ENCODE measurements at places on chromosomes 12 and 14.

- DNase-seq, result no peak
These were observed 23.6 kb downstream of the KRT80 start for GRCh38 chr12:52168019-52168717.

DNA sequence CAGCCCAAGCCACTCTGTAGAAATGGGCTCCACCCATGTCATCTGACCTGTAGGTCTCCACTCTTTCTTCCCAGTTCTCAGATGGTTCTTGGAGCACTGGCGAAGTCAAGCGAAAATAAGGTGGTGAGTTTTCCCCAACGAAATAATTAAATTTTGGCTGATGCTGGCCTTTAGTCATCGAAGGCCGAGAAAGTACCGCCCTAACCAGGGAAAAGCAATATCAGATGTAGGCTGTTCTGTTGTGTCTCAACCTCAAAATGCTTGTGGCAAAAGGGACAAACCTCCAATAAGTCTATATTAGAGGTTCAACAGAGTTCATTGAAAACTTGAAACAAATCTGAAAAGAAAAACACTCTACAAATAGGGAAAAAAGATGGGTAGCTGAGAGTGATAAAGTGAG is 48.6 kb upstream of the BCAT1 start:
- DNase-seq, result no peak

- no peak for DNase-seq
These were observed 2.9 kb downstream of the BEGAIN start for GRCh38 chr14:100584056-100585031.

GRCh38 chr14:102994689-102995088 is 62.7 kb downstream of the CDC42BPB start:
- no peak for DNase-seq

GRCh38 chr14:56524971-56525677 is 54.5 kb upstream of the TMEM260 start:
- peak; percentile 27 for DNase-seq

DNA sequence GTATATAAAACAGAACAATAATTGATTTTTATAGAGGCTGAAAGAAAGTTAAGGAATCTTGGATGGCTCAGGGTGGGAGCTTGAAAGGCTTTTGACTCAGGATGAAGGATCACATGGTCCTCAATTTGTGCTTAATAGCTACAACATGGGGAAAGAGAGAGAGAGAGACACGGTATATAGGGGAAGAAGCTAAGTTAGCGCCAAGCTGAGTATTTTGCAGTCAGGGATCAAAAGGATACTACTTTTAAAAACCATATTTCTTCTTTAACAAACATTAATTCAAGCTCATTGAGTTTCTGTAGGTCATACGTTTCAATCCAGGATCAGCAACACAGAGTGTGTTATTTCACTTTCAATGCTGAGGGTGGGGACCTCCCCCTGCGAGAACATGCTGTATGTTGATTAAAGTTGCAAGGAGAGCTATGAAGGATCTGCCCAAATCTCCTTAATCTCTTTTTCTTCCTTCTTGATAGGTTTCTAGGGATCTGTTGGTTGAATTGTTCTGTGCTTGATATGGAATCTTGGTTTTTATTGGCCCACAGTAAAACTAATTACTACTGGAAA is 133.1 kb upstream of the NUDT4 start:
- no peak for DNase-seq

DNA sequence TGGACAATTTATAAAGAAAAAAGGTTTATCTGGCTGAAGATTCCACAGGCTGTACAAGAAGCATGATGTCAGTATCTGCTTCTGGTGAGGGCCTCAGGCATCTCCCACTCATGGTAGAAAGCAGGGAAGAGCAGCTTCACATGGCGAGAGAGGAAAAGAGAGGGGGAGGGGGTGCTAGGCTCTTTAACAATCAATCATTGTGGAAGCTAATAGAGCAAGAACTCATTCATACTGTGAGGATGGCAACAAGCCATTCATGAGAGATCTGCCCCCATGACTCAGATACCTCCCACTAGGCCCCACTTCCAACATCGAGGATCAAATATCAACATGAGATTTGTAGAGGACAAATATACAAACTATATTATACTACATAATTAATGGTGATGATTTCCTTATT is 361.9 kb upstream of the FAR2 start:
- peak; percentile 37 for DNase-seq

GRCh38 chr12:34343766-34344165 is 321.5 kb downstream of the ALG10 start:
- no peak for DNase-seq

- no peak for DNase-seq
These were observed 21.8 kb downstream of the VDR start for GRCh38 chr12:47882781-47883546.

DNA sequence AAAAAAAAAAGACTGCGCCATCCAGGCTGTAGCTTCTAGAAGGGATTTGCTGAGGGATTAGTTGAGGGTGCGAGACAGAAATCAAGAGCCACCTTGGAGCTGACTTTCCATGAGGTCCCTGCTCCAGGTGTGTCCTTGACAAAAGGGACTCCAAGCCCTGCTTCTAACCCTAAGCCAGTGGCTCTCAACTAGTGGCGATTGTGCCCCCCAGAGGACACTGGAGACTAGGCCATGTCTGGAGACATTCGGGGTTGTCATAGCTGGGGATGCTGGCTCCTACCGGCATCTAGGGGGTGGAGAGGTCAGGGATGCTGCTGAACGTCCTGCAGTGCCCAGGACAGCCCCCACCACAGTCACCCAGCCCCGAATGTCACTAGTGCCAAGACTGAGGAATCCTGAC is 40.6 kb downstream of the SPRING1 start:
- DNase-seq, result peak; percentile 60

DNA sequence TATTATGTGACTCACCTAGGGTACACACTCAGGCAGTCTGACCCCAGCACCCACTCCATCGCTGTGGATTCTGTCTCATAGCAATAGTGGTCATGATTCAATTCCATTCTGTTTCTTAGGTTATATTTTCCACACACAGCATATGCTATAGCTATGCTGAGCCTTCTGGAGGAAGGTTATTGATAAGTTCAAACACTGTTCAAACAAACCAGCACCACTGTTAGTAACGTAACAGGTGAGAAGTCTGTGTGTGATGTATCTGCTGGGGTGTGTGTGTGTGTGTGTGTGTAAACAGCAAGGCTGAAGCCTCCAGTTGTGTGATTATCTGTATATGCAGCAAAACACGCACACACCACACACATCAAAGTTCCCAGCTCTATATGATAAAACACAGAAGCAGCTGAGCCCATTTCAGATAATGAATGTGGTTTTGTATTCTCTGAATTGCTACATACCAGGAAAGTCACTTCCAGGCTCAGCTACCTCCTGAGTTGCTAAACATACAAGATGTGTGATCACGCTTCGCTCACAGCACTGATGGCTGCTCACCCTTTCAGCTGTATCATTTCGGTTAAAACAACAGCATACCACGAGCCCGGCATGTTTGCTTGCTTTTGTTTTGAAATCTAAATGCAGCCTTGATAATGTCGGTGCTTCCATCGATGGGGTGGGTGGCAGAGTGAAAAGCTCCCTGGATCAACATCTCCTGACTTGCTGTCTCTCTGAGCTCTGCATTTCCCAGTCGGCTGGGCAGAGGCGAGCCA is 6.8 kb upstream of the SYNE3 start:
- DNase-seq, result peak; percentile 38

DNA sequence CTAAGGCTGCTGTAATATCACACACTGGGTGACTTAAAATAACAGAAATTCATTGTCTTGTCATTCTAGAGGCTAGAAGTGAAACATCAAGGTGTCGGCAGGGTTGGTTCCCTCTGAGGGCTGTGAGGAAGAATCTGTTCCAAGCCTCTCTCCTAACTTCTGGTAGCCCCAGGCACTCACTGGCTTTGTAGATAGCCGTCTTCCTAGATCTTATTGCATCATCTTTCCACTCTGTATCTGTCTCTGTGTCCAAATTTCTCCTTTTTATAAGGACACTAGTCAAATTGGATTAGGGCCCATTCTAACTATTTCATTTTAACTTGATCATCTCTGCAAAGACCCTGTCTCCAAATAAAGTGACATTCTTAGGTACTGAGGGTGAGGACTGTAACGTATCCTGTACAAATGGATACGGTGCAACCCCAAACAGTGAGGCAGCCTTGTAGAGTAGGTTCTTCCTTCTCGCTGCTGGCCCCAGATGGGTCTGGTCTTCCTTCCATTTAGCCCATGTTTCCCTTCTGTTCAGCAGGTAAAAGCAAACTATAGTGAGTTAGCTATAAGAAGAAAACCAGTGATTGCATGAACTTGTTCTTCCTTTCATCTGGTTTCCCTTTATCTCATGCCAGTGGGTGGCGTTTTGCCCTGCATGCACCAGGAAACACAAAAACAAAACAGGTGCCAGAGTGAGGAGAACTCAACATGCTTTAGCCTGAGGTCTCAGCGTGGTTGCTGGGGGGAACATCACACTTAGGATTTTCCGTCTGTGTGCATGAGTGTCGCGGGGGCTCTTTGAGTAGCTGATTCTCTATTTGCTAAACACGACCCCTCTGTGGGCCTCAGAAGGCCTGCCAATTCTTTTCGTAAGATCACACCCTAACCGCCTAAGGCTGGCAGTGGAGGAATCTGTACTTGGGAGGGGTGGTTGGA is 19.5 kb downstream of the TTC9 start:
- no peak for DNase-seq

DNA sequence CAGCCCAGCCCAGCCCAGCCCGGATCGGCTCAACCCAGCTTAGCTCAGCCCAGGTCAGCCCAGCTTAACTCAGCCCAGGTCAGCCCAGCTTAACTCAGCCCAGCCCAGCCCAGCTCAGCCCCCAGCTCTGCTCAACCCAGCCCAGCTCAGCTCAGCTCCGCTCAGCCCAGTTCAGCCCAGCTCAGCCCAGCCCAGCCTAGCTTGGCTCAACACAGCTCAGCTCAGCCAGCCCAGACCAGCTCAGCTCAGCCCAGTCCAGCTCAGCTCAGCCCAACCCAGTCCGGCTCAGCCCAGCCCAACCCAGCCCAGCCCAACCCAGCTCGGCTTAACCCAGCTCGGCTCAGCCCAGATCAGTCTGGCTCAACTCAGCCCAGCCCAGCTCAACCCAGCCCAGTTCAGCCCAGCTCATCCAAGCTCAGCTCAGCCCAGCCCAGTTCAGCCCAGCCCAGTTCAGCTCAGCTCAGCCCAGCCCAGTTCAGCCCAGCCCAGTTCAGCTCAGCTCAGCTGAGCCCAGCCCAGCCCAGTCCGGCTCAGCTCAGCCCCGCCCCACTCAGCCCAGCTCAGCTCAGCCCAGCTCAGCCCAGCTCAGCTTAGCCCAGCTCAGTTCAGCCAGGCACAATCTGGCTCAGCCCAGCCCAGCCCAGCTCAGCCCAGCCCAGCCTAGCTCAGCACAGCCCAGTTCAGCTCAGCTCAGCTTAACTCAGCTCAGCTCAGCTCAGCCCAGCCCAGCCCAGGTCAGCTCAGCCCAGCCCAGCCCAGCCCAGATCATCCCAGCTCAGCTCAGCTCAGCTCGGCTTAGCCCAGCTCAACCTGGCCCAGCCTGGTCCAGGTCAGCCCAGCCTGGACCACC is 331.7 kb downstream of the TMEM121 start:
- no peak for DNase-seq

GRCh38 chr14:76675046-76675445 is 86.2 kb upstream of the VASH1 start:
- no peak for DNase-seq

DNA sequence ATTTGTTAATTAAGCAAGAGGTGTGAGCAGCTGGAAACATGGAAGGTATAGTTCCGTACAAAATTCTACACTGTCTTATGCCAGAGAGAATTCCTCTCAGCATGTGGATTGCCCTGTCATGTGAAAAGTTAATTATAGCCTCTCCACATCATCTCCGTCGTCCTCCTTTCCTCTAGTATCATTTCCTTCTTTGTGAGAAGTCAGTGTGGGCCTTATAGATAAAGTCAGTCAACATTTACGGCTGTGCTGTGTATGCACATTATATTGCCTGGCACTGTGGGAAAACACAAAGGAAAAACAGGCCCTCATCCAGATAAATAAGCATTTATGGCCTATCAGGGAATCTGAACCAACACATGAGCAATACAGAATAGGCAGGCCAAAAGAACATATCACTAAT is 236.6 kb downstream of the SEC23A start:
- peak; percentile 49 for DNase-seq

GRCh38 chr12:33180918-33181317 is 258.7 kb downstream of the SYT10 start:
- no peak for DNase-seq

- DNase-seq, result peak; percentile 8
These were observed 7.7 kb downstream of the THAP2 start for GRCh38 chr12:71671816-71672215.

DNA sequence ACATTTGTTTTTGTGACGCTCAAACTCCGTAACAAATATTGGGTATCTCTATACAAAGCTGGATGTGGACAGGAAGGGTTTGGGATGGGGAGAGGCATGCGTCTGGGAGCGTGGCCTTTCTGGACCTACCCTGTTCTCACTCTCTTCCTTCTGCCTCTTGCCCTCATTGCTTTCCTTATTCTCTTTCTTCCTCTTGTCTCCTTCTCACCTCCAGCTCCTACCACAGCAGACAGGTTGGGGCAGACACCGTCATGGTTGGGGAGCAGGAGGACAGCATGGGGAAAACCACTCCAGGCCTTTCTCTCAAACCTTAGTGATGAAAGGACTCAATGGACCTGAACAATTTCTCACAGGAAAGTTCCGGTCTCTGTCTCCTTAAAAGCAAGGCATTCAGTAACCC is 465.3 kb downstream of the RAD51B start:
- DNase-seq, result no peak

DNA sequence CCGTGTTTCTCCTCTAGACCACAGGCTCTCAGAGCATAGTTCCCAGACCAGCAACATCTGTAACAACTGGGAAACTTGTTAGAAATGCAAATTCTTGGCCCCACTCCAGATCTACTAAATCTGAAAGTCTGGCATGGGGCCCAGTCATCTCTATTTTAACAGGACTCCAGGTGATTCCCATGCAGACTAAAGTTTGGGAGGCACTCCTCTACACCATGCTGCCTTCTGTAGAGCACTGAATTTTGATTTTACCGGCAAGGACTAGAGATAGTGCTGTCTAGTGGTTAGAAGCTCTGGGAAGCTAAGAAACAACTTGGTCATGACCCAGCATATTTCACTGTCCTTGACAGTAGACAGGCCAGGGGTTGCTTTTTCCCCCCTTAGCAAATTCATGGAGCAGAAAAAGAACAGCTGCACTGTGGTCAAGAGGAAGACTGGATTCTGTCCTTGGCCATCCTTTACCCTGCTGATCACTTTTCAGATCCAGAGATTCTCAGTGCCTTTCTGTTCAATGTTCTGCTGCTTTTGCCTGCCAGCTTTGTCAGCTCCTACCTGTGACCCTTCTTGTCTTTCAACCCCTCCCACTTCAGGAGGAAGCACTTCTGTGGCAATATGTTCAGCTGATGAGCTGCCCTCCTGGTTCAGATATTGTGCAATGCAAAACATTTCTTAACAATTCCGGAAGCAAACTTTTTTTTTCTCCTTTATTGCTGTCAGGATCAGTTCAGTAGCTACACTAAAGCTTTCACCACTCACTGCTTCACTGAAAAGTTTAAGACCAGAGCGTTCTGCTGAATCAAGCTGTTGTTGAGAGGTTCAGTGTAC is 133.8 kb upstream of the NUDT4 start:
- no peak for DNase-seq

Measured in NCI-H1417 (cell line).